Glutamatergic neuron (in vitro differentiated cells): ENCODE measurements at places on chromosomes 1 and 21. TPM values are rescaled to one million over a fixed set of nuclear protein-coding genes. Genes with fewer than 3 reads are reported as not detected.

- no peak for DNase-seq
- H3K4me3 ChIP-seq: no peak overlapping the region
- peaks cover 1% of the 10 kb centered on the region for H3K4me1 ChIP-seq
- peaks cover 7% of the 10 kb centered on the region for H3K27me3 ChIP-seq
Observed at GRCh38 chr21:15732290-15732995, 2.7 kb downstream of the USP25 start.

- peaks cover 6% of the 10 kb centered on the region for H3K36me3 ChIP-seq
- no peak overlapping the region for H3K27ac ChIP-seq
- no peak for DNase-seq
- H3K4me3 ChIP-seq: no peak overlapping the region
- peaks cover 7% of the 10 kb centered on the region for H3K27me3 ChIP-seq
- H3K4me1 ChIP-seq: peaks cover 5% of the 10 kb centered on the region
Observed at GRCh38 chr1:31725777-31726535, 22.1 kb upstream of the COL16A1 start.

Gene CRYBG2
- total RNA-seq: 2.2 TPM

DNA sequence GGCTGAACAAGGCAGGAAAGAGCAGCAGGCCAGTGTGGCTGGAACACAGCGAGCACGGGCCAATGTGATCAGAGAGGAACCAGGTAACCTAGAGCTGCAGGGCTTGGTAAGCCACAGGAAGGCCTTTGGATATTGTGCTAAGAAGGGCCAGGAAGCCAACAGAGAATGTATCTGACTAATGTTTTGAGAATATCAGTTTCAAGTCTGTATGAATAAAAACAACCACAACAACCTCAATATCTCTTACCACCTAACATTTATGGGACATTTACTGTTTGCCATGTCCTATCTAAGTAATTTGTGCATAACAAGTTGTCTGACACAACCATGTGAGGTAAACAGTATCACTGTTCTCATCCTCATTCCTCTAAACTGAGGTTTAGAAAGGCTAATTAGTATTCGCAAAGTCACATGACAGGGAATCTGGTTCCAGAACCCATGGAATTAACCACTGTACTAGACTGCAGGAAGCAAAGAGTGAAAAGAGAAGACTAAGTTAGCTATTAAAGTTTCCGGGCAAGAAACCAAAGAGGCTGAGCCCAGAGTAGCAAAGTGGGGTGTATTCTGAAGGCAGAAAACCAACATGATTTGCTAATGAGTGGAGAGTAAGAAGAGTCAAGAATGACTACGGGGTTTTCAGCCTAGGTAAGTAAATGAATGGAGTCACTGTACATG lies 38.9 kb downstream of the SPRTN start:
- H3K27ac ChIP-seq: no peak overlapping the region
- no peaks in the 10 kb centered on the region for H3K4me1 ChIP-seq
- H3K4me3 ChIP-seq: no peak overlapping the region
- H3K36me3 ChIP-seq: no peaks in the 10 kb centered on the region

DNA sequence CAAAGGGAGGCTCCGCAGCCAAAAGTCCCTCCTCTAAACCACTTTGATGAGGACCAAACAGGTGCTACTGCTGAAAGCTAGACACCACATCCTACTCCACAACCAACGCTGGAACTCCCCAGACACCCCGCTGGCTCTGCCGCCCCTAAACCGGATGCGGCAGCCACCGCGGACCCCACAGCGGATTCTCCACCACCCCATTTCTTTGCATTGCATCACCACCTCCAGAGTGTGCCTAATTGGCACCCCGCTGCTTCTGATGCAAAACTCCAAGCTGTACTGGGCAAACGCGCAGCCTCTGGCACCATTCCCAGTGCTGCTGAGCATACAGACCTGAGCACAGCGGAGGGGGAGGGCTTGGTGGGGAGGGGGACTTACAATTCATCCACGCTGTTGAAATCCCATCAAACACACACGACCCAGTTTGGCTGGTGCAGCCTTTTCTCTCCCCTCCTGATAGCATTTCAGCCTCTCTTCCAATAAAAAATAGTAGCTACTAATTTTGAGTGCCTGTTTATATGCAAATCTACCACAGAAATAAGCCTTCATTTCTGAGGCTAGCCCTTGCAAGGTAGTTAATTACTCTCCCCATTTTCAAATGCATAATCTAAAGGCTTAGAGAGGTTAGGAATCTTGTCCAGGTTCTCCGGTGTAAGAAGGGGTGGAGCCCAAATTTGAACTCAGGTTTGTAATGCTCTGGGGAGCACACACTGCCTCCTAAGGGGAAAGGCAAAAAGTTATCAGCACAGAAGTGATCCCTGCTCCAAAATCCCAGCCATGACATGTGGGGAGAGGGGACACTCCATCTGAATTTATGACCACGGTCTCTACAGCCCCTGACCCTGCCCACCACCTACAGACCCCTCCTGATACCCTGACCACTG lies 12.2 kb upstream of the RGS16 start:
- H3K27me3 ChIP-seq: peaks cover 7% of the 10 kb centered on the region
- H3K27ac ChIP-seq: peak overlapping the region; percentile 73
- peak; percentile 55 for DNase-seq
- peak overlapping the region; percentile 79 for H3K4me3 ChIP-seq

DNA sequence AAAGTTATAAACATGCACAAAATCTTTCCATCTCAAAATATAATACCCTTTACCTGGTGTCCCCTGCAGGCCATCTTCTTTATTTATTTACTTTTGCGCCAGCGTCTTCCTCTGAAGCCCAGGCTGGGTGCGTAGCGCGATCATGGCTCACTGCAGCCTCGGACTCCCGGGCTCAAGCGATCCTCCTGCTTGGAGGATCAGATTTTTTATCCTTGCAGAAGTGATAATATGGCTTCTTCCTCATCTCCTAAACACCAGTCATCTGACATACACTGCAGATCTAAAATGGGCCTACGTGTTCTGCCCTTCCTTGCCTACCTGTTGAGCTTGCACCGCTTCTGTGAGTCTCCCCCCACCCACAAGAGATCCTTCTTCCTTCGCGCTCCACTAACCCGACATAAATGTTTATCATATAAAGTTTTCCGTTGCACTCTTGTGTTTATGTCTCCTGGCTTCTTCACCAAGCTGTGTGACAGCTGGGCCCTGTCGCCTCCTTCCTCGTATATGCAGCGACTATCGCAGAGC lies 506 bp upstream of the SRP9 start:
- no peaks in the 10 kb centered on the region for H3K36me3 ChIP-seq
- no peak overlapping the region for H3K4me3 ChIP-seq
- DNase-seq: no peak
- no peak overlapping the region for H3K27ac ChIP-seq
- H3K4me1 ChIP-seq: peaks cover 11% of the 10 kb centered on the region

Gene CD48
- total RNA-seq: not detected

- H3K4me3 ChIP-seq: no peak overlapping the region
- H3K4me1 ChIP-seq: no peaks in the 10 kb centered on the region
- H3K36me3 ChIP-seq: no peaks in the 10 kb centered on the region
- DNase-seq: no peak
- peaks cover 3% of the 10 kb centered on the region for H3K27me3 ChIP-seq
- no peak overlapping the region for H3K27ac ChIP-seq
Observed at GRCh38 chr1:90443354-90443753, 273.7 kb downstream of the BARHL2 start.

GRCh38 chr1:85019994-85020393 lies 23.1 kb upstream of the MCOLN2 start:
- no peak overlapping the region for H3K4me3 ChIP-seq
- no peak for DNase-seq
- H3K36me3 ChIP-seq: peaks cover 4% of the 10 kb centered on the region
- no peaks in the 10 kb centered on the region for H3K4me1 ChIP-seq
- H3K27ac ChIP-seq: no peak overlapping the region

DNA sequence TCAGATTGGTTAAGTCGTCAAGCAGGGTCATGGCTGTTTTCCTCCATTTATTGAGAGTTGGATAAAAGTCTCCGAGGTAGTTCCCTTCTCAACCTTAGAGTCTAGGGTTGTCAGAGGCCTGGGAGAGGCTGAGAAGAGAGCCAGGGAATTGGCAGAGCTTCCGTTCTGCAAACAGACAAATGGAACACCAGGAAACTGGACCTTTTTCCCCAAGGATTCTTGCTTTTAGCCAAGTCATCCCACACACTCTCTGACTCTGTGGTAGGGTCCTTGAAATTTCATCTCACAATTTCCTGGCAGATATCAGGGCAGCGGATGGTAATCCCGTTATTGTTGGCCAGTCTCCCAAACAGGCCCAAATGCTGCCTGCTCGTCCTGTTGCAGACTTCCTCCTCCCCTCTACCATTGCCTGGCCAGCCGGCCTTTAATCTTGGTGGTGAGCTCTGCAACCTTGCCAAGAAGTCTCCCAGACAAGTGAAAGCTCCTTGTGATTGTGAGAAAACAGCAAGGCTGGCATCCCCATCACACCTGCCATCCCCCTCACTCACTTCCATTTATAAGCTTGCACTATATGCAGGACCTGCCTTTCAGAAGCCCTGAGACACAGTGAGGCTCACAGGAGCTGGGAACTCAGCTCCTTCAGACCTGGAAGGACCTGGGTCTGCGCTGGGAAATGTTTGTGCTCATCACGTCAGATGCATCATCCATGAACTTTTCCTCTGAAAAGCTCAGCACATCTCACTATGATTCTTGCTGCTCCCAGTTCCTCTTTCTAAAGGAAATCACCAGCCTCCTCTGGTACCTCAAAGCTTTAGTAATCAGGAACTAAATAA lies 13.7 kb upstream of the SRP9 start:
- no peaks in the 10 kb centered on the region for H3K36me3 ChIP-seq
- no peak overlapping the region for H3K4me3 ChIP-seq
- H3K27ac ChIP-seq: peak overlapping the region; percentile 62
- H3K27me3 ChIP-seq: peaks cover 2% of the 10 kb centered on the region
- H3K4me1 ChIP-seq: peaks cover 19% of the 10 kb centered on the region
- DNase-seq: no peak

Gene CGN
- total RNA-seq: 2.0 TPM

DNA sequence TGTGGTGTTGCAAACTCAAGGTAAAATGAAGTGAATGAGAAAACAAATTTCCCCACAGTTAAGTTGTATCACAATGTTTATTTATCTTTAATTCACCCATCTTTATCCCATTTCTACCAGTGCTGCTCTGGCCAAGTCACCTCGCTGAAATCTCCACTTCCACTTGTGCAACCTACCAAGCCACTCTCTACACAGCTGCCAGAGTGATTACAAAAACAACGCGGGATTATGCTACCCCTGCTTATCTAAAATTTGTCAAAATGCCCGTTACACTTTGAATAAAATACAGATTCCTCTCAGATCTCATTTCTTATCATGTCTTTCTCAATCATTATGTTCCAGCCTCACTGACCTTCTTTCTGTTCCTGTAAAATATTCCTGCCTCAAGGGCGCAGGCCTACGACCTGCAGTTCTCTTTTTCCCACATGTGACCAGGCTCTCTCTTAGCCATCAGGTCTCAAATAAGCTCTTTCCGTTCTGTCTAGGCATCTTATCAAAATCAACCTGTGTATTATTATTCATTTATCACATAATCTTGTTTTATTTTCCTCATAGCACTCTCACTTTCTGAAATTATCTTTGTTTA lies 95.6 kb downstream of the NTMT2 start:
- no peak overlapping the region for H3K4me3 ChIP-seq
- no peaks in the 10 kb centered on the region for H3K4me1 ChIP-seq
- no peaks in the 10 kb centered on the region for H3K27me3 ChIP-seq

Gene GUCA2A
- not detected for total RNA-seq

Gene WNT2B
- total RNA-seq: 4.0 TPM

- H3K4me1 ChIP-seq: peaks cover 20% of the 10 kb centered on the region
- no peak overlapping the region for H3K4me3 ChIP-seq
- no peak overlapping the region for H3K27ac ChIP-seq
- no peaks in the 10 kb centered on the region for H3K36me3 ChIP-seq
Observed at GRCh38 chr1:9247894-9248293, 13.3 kb downstream of the H6PD start.

DNA sequence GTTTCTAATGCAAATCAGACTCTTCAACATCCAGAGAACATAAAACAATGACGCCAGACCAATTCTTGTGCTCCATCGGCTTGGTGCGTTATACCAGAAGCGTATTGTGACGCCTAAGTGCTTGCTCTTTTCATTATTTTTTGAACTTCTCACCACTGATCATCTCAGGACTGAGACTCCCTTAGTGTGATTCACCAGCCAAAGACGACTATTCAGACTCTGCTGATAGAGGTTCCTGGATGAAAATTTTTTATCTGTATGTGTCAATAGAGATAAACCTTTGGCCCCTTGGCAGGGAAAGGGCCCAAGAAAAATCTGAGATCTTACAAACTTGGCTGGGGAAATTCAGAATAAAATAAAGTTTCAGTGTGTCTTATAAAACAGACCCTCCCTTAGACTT lies 856 bp upstream of the GREM2 start:
- DNase-seq: no peak
- peaks cover 50% of the 10 kb centered on the region for H3K4me1 ChIP-seq
- H3K36me3 ChIP-seq: no peaks in the 10 kb centered on the region
- H3K27me3 ChIP-seq: peaks cover 1% of the 10 kb centered on the region
- H3K4me3 ChIP-seq: no peak overlapping the region

DNA sequence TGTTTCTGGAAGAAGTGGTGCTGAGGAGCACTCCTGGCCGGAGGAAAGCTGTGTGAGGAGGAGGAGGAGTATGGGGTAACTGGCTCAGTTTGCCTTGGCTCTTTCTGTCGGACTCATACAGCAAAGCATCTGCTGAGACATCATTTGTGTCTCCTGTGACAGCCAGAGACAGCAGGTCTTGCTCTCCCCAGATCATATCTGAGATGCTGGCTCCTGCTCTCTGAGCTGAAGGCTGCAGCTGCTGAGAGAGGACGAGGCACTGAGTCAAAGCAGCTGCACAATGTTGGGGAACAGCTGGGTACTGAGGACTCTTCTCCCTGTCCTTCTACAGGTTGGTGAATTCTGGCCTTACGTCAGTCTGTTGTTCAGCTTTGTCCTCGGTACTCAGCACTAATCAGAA lies 14.3 kb downstream of the OR2B11 start:
- peaks cover 5% of the 10 kb centered on the region for H3K36me3 ChIP-seq
- DNase-seq: no peak
- no peak overlapping the region for H3K27ac ChIP-seq
- H3K4me1 ChIP-seq: no peaks in the 10 kb centered on the region
- H3K27me3 ChIP-seq: peaks cover 2% of the 10 kb centered on the region

- H3K27ac ChIP-seq: no peak overlapping the region
- H3K4me1 ChIP-seq: peaks cover 47% of the 10 kb centered on the region
- H3K27me3 ChIP-seq: no peaks in the 10 kb centered on the region
- no peak overlapping the region for H3K4me3 ChIP-seq
- DNase-seq: no peak
Observed at GRCh38 chr21:45146801-45147200, 72.4 kb downstream of the ADARB1 start.

Gene GJC2
- 3.0 TPM for total RNA-seq
